Liver (tissue), 10 donors: ENCODE measurements at places on chromosomes 2 and 18. TPM values are rescaled to one million over a fixed set of nuclear protein-coding genes. Genes with fewer than 3 reads are reported as not detected.

PARD3B gene
- total RNA-seq = 10.3 TPM

CXCR2 gene
- 0.47 TPM for total RNA-seq

ZNF892 gene
- 2.2 TPM for total RNA-seq

DNA sequence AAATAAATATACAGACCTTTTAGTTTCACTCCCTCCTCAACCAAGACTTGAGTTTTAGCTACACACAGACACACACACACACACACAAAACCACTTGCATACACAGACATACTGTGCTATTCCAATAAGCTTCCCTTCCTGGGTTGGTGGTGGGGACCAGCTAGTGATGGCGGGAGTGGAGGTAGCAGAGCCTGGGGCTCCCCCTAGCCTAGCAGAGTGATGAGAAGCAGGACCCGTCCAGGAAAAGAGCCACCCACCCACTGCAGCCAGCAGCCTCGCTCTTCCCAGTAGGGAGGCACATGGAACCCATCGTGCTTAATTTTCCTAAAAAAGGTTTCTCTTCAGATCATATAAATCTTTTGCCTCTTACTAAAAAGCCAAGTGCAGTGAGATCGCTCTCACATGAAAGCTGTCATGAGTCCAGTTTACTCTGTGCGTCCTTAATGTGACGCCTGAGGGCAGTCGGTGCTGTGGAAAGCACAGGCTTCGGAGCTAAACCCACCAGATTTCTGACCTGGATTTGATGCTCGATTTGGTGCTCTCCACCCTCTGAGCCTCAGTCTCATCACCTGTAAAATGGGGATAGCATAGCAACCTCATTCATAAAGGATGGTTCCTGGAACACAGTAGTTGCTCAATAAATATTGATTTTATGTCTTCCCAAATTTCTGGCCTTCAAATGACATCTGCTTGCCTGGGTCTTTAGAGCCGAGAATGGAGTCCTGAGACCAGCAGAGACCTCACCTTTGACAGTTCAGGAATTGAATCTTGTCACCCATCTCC is 60.1 kb upstream of the YWHAQ start:
- no peaks in the 10 kb centered on the region for H3K36me3 ChIP-seq
- H3K4me3 ChIP-seq = no peak overlapping the region
- H3K4me1 ChIP-seq = no peaks in the 10 kb centered on the region
- H3K27me3 ChIP-seq = no peaks in the 10 kb centered on the region
- no peak for DNase-seq

- H3K27ac ChIP-seq = no peak overlapping the region
- no peak overlapping the region for H3K4me3 ChIP-seq
- H3K27me3 ChIP-seq = peaks cover 5% of the 10 kb centered on the region
These were observed 29.8 kb downstream of the ADD2 start for GRCh38 chr2:70738159-70738558.

DNA sequence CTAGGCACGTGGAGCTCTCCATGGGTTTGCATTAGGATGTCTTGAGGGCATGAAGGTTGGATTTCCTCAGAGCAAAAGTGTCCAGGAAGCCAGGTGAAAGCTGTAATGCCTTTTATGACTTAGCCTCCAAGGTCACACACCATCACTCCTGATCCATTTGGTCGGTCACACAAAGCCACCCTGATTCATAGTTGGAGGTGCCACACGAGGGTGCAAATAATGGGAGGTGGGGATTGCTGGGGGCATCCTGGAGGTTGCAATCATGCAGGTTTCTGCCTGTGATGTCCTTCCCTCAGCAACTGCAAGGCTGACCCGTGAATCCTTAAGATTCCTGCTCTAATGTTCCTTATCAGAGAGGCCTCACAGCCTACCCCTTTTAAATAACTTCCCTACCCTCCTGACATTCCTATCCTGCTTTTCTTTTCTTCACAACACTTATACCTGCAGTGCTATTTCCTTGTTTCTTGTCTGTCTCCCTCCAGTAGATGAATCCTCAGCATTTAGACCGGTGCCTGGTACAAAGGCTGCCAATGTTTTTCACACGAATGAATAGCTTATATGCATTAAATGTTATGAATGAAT is 97.1 kb downstream of the LIPG start:
- H3K27me3 ChIP-seq = no peaks in the 10 kb centered on the region
- no peak for DNase-seq
- H3K4me3 ChIP-seq = no peak overlapping the region
- H3K27ac ChIP-seq = no peak overlapping the region
- H3K36me3 ChIP-seq = no peaks in the 10 kb centered on the region

GRCh38 chr2:62540408-62541168 is 34.6 kb upstream of the TMEM17 start:
- peaks cover 21% of the 10 kb centered on the region for H3K4me1 ChIP-seq
- no peak overlapping the region for H3K4me3 ChIP-seq
- DNase-seq = no peak
- H3K36me3 ChIP-seq = no peaks in the 10 kb centered on the region

DNA sequence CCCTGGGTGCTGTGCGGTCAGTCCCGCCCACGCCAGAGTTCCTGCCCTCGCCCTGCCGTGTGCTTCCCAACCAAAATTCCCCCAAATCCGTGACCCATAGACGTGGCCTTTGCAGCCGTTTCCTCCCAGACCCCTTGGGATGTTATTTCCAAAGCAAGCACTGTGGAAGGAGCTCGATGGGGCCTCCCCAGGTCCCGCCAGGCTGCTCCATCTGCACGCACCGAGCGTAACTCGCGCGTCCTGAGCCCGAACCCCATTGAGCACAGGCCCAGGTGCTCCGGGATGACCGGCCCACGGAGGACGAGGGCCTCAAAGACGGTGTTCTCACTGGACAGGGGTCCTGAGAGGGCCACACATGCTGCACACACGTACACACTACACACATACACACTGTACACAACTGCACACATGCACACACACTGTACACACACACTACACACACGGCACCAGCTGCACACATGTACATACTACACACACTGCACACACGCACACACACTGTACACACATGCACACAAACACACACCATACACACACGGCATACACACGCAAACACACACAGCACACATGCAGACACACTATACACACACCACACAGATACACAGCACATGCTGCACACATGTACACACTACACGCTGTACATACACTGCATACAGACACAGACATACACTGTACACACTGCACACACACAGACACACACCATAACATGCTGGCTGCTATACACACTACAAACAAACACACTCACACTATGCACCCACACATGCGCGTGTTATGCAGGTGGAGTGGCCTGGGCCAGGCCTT is 431.2 kb upstream of the SALL3 start:
- H3K36me3 ChIP-seq = no peaks in the 10 kb centered on the region
- H3K27me3 ChIP-seq = no peaks in the 10 kb centered on the region
- no peak overlapping the region for H3K27ac ChIP-seq
- H3K4me1 ChIP-seq = no peaks in the 10 kb centered on the region

DNA sequence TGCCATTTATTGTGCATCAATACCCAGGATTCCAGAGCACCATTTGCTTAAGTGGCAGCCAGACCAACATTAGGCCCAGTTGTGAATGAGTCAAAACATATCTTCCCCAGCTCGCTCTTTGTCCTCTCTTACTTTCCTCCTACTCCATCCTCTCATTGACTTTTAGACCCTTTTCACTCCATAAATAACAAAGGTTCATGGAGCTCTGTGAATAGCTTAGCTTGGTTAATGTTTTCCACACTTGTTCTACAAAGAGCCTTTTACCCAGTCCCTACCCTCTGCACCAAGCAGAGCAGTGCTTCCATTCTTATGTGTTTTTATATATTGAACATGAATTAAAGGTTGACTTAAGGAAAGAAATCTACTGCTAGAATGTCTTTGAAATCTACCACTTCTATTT is 625.8 kb upstream of the FANCL start:
- H3K4me3 ChIP-seq = no peak overlapping the region
- H3K4me1 ChIP-seq = no peaks in the 10 kb centered on the region
- no peak for DNase-seq
- H3K36me3 ChIP-seq = no peaks in the 10 kb centered on the region
- peaks cover 3% of the 10 kb centered on the region for H3K27me3 ChIP-seq
- H3K27ac ChIP-seq = no peak overlapping the region

DNA sequence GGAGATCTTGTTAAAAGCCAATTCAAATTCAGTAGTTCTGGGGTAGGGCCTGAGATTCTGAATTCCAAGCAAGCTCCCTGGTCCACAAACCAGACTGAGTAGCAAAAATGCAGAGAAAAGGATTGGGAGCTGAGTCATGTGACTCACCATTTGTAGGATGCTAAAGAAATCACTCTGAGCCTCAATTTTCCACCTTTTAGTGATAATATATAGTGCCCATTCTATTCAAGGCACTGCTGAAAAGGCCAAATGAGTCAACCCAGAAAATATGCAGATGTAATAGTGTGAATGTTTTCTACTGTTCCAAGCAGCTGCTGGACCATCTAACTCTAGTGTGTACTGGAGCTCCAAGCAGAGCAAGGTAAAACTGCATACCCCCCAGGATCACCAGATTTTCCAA is 47.2 kb downstream of the SLC14A2 start:
- H3K4me3 ChIP-seq = no peak overlapping the region
- no peaks in the 10 kb centered on the region for H3K36me3 ChIP-seq
- DNase-seq = no peak

DNA sequence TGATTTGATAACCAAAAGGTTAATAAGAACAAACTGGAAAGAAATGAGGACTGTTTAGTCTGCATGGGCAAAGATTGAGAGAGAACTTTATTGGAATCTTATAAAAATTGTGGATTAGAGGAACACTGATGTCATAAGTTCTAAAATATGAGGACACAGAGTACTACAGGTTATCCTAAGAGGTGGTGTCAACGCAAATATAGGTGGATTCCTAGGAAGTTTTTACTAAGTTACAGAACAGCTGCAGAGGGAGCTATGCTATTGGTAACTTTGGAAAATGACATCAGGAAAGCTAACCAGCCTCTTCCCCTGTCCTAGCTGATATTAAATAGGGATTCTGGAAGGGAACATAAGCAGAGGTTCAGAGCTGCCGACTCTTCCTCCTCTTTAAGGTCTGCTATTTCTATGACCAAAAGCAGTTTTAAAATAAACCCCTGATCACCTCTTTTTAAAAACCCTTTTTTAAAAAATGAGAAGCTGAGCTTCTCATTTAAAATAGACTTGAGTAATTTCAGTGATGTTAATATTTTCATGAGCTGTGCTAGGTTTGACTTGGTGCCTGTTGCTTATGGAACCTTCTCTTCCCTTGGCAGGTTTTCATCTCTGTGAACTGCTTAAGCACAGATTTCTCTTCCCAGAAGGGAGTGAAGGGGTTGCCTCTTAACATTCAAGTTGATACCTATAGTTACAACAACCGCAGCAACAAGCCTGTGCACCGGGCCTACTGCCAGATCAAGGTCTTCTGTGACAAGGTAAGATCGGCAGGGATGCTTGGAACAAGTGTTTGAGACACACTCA is 34.2 kb downstream of the GRHL1 start:
- H3K4me1 ChIP-seq = peaks cover 5% of the 10 kb centered on the region
- DNase-seq = no peak
- H3K27me3 ChIP-seq = no peaks in the 10 kb centered on the region
- peaks cover 5% of the 10 kb centered on the region for H3K36me3 ChIP-seq
- H3K27ac ChIP-seq = no peak overlapping the region

DNA sequence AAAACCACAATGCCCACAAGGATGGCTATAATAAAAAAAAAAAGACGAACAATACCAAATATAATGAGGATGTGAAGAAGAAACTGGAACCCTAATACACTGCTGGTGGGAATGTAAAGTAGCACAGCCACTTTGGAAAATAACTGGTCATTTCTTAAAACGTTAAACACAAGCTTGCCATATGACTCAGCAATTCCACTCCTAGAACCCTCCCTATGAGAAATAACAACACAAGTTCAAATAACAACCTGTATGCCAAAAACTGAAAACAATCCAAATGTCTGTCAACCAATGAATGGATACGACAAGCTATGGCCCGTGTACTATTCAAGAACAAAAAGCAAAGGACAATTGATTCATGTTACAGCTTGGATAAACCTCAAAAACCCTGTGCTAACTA is 7.0 kb upstream of the ALPK2 start:
- H3K36me3 ChIP-seq = no peaks in the 10 kb centered on the region
- H3K27ac ChIP-seq = no peak overlapping the region
- no peak for DNase-seq
- H3K4me3 ChIP-seq = no peak overlapping the region
- no peaks in the 10 kb centered on the region for H3K27me3 ChIP-seq
- H3K4me1 ChIP-seq = no peaks in the 10 kb centered on the region
